ENCODE measurements at places on chromosomes 6 and 20.

DNA sequence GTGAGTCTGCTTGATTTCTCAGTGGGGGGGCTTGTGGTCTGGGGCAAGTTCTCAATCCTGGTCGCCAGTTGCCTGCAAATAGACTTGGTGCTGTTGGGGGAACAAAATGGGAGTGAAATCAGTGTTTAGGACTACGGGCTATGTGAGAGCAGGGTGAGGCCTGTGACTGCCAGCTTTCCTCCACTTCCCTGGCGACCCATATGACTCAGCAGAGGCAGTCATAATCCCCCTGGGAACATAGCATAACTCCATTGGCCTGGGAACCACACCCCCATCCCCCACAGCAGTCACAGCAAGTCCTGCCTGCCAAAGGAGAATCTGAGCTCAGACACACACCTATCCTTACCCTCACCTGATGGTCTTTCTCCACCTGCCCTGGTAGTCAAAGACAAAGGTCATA, 387.9 kb downstream of the LMBRD1 start:
- no peak for DNase-seq

DNA sequence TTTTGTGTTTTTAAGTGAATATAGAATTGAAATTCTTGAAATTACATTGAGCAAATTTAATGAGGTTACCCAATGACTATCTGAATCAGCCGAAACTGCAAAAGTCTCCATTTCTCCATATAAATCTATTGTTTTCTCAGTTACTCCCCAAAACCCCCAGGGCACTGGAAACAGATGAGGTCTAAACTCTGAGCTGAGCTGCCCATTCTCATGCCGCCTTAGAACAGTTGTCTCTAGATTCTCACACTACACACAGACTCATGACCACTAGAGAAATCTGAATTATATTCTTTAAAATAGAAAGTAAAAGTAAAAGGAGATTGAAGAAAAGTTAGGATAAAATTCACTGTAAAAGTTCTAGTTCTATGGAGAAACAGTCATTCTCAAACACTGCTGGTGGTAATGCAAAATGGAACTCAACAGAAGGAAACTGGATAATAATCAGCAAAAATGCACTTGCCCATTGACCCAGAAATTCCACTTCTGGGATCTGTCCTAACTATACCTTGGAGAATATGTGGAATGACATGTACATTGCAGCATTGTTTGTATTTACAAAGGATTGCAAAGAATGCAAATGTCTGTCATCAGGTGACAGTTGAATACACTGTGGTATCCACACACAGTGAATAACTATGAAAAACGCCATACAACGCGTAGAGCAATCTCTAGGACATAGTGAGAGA, 125.5 kb downstream of the IPCEF1 start:
- DNase-seq, result no peak

DNA sequence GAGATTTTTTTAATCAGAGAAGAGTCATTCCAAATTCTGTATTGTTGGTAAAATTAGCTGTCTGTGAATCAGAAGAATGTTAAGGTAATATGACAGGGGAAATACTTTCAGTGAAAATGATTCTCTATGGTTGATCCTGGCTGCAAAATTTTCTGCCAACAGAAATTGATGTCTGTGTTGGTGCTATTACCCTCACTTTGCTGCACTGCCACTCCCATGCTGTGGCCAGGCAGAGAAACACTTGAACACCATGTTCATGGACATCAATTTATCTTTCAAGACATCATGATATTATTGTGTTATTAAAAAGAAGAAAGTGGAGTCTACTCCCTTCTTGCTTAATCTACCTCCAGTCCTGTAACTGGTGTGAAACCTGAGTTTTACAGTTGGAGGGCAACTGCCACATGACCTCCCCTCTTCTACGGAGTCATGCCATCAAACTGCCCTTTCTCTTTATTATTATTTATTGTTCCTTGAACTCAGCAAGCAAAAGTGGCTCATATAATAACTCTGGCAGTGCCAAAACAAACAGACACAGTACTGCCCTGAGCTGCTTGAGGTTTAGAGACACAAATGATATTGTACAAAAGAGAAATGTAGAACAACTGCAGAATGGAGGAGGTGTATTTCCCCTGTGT, 288.0 kb upstream of the JAG1 start:
- DNase-seq, result no peak

GRCh38 chr6:30356536-30356935, 11.6 kb downstream of the RPP21 start:
- DNase-seq, result no peak

DNA sequence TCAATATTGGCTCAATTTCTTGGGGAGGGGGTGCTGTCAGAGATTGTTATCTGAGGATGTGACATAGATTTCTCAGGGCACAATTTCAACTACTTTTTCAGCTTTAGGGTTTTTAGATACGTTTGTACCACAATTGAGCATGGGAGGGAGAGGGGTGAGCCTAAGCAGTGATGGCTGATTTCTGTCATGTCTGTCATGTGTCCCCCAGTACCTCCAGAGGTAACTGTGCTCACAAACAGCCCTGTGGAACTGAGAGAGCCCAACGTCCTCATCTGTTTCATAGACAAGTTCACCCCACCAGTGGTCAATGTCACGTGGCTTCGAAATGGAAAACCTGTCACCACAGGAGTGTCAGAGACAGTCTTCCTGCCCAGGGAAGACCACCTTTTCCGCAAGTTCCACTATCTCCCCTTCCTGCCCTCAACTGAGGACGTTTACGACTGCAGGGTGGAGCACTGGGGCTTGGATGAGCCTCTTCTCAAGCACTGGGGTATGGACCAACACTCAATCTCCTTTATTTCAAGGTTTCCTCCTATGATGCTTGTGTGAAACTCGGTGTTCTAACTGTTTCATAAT, 3.4 kb downstream of the HLA-DRA start:
- no peak for DNase-seq

- DNase-seq, result no peak
These were observed 616 bp downstream of the TUBB start for GRCh38 chr6:30720738-30721197.

- no peak for DNase-seq
These were observed 187.0 kb downstream of the HDGFL1 start for GRCh38 chr6:22756365-22756764.

- no peak for DNase-seq
These were observed 232.7 kb upstream of the POU3F2 start for GRCh38 chr6:98601716-98602115.

- no peak for DNase-seq
These were observed 59.6 kb upstream of the HFE start for GRCh38 chr6:26027491-26028211.

DNA sequence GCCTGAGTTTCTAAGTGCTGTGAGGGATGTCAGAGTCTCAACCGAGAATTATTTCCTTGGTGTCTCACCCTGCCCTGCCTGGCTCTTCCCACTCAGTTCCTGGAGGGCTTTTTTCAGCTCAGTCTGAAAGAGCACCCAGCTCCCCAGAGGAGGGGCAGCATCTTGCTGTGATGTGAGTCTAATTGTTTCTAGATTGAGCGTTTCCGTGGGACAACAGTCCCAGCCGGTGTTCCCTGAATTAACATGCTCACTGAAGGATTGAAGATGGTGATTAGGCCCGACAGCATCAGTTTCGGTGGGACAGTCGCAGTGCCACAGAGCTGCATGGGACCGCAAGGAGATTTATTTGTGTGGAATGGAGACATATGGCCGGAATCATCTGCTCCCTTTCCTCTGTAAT, 587.6 kb downstream of the DHX35 start:
- DNase-seq, result no peak

GRCh38 chr6:148404456-148405054, 61.9 kb downstream of the SASH1 start:
- DNase-seq, result no peak

GRCh38 chr6:107531868-107532267, 42.0 kb downstream of the SOBP start:
- no peak for DNase-seq

DNA sequence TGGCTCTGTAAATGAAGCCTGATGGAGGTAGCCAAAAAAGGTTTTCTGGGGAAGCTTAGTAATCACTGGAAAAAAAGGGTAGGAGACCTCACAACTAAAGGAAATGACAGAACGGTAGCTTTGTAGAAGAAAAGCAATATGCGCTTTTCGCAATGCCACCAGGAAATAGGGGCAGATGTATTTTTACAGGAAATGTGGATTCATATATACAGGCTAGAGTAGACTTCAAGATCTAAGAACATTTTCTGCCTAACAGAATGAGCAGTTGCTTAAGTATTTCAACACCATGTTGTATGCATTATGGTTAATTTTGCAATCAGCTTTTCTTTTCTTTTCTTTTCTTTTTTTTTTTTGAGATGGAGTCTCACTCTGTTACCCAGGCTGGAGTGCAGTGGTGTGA, 219.6 kb downstream of the CD83 start:
- no peak for DNase-seq

DNA sequence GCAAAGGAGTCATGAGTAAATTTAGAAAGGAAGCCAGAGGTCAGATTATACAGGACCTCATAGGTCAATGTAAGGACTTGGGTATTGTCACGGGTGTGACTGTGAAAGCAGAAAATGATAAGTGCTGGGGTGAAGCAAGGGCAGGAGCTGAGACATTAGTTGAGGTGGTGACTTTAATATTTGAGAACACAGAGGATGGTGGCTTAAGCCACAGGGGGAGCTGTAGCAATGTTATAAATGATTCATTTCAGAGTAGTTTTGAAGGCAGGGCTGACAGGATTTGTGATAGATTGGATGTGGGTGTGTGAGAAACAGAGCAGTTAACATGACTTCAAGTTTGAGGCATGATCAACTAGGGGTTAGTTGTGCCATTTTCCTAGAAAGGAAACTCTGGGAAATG, 659.9 kb downstream of the EPM2A start:
- DNase-seq, result no peak

DNA sequence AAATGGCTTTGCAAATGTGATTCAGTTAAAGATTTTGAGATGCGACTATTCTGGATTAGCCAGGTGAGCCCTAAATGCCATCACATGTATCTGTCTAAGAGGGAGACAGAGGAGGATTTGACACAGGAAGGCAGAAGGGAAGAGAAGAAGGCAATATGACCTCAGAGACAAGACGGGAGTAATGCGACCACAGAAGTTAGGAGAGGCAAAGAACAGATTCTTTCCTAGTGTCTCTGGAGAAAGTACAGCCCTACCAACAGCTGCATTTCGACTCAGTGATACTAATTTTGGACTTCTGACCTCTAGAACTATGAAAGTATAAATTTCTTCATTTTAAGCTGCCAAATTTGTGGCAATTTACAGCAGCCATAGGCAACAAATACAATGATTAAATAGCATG, 24.2 kb upstream of the TPD52L1 start:
- DNase-seq, result no peak

- no peak for DNase-seq
These were observed 44.7 kb downstream of the PACRG start for GRCh38 chr6:162772466-162772865.

GRCh38 chr6:141977782-141978181, 154.9 kb upstream of the GJE1 start:
- no peak for DNase-seq

- DNase-seq, result no peak
These were observed 134.2 kb upstream of the LRFN2 start for GRCh38 chr6:40721271-40721952.

- DNase-seq, result no peak
These were observed 100.9 kb downstream of the TMEM242 start for GRCh38 chr6:157222201-157222981.

DNA sequence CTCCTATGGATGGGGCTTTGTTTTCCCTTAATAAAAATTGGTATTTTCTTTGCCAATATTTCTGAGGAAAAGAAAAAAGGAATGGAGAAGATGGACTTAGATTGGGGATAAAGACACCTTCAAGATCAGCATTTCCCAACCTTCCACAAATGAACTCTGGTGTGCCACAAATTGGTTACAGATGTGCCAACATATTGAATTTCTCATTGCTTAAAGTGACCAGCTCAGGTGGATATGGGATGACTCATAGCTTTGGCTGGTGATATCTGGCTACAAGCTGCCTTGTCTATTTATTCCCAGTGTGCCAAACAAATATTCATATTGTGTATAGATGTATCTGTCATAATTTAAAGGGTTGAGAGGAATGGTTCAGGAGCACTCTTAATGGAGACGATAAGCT, 32.5 kb downstream of the THEMIS start:
- DNase-seq, result no peak

DNA sequence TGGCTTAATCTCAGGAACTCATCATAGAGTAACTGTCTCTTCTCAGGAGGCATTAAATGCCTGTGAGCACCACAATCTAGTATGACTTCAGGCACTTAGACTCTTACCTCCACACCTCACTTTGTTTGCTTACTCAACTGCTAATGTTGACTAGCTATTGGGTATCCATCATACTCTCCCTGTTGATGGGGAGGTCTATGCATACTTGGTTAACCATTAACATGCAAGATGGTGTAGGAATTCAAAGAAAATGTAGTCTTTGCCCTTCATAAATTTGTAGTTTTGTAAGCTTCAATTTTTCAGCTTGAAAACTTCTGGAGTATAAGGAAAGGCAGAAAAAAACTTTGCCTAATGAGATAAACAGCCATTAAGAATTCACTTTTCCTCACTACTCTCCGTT, 501.0 kb upstream of the MARCKS start:
- DNase-seq, result no peak

- DNase-seq, result no peak
These were observed 111.3 kb upstream of the PRSS16 start for GRCh38 chr6:27136077-27136644.

DNA sequence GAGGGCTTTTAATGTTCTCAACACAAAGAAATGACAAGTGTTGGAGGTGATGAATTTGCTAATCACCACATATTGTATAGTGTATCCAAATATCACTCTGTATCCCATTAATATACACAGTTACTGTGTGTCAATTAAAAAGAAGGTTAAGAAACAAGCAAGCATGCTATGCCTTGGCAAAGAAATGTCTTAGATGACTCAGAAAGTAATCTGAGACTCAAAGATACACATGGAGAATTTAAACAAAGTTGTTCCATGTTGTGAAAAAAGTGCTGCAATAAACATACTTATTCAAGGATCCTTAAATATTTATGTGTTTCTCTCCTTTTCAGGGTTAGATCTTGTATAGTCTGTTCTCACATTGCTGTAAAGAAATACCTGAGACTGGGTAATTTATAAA, 300.9 kb downstream of the DHX35 start:
- no peak for DNase-seq

DNA sequence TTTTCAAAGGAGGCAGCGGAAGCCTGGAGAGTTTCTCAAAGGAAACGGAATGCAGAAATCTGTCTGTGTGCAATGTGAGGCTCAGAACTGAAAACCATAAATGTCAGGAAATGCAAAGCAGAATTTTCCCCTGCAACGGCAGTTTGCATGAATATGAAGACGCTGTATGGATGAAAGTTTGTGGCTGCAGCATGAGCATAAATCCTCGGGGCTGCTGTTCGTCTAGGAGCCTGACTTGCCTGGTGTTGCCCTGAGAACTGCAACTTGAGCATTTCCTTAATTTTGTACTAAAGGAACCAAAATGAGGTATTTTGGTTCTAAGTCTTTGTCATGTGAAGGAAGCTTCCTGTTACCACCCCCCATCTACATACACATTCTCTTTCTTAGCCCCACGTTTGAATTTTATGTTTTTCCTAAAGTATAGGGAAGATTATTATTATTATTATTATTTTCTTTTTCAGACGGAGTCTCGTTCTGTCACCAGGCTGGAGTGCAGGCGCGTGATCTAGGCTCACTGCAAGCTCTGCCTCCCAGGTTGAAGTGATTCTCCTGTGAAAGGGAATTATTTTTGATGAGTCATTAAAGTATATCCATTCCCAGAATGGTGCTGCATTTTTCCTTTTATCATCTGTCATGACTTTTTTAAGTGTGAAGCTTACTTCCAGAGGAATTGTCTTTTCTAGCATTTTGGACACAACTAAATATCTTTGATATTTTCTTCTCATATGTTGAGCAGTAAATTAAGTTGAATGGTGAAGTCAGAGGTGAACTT, 33.1 kb downstream of the MTHFD1L start:
- no peak for DNase-seq

Data from SJSA1 (cell line).